Activated CD8-positive, alpha-beta memory T cell treated with anti-CD3 and anti-CD28 coated beads for 1 hour (primary cell): ENCODE measurements at places on chromosomes 12 and 14.

GRCh38 chr14:52318062-52318461 is 4.0 kb downstream of the PTGER2 start:
- DNase-seq, result no peak

DNA sequence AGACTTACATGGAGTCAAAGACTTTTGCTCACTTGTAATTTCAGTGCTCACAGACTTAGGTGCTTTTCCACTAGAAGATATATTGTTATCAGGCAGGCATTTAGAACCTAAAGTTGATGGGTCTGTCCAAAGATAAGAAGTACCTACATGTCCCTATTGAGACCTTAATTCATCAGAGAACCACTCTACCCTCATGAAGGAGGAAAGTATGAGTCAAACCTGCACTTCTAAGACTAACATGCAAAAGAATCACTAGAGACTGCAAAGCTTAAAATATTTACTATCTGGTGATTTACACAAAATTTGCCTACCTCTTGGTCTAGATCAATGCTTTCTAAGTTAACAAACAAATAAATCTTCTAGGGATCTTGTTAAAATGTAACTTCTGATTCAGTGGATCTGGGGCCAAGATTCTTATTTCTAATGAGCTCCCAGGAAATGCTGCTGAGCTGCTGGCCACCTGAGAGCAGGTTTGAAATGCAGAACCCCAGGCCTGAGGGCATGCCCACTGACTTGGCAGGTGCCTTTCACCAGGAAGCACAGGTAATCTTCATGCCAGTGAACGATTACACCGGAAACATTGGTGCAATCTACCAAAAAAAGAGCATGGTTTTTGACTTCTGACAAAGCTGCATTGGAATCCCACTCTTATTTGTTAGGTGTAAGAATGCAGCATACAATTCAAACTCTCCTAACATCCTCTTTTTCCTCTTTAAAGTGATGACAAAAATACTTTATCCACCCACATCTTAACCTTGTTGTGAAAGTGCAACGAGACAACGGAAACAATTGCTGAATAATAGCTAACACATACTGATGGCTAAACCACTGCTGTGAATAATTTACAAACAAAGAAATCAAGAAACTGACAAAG is 214.2 kb downstream of the ADAMTS20 start:
- no peak for DNase-seq

DNA sequence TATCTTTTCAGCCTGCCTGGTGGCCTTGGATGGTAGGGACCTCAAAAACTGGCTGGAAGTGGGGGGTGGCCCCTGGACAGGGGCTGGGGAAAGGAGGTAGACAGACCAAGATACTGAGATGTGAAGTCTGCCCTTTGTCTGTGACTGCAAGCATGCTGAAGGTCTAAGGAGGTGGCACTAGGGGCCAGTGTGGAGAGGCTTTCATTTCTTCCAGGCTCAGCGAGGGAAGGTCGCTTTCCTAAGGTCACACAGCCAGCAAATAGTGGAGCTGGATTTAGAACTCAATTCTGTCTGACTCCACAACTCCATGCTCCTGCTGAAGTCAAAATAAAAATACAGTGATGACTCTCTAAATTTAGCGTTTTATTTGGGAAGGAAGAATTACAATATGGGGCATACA is 11.3 kb upstream of the PLBD2 start:
- DNase-seq, result no peak

DNA sequence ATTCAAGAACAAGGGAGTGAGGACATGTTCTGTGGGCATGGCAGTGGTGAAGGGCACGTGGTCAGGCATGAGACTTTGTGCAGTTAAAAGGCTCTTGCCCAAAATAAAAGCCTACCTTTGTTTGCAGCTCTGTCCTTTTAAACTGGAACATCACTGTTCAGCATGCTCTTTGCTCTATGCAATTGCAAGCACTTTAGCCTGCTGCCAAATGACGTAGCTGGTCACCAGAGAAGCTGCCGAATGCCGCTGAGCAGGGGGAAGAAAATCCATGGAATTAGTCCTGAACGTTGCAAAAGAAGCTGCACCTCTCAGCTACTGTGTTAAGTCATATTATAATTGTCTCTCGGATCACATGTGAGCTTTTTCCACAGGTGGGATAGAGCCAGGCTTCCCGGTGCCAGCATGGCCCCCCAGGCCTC is 176.3 kb upstream of the DIO2 start:
- no peak for DNase-seq

GRCh38 chr12:29980304-29980703 is 196.6 kb upstream of the TMTC1 start:
- DNase-seq, result no peak

- DNase-seq, result no peak
Measured at GRCh38 chr12:12492547-12492946, 70.1 kb downstream of the DUSP16 start.

- no peak for DNase-seq
Measured at GRCh38 chr12:99558109-99558508, 89.4 kb upstream of the GARIN6 start.

- no peak for DNase-seq
Measured at GRCh38 chr14:47278233-47278842, 397.1 kb downstream of the MDGA2 start.

DNA sequence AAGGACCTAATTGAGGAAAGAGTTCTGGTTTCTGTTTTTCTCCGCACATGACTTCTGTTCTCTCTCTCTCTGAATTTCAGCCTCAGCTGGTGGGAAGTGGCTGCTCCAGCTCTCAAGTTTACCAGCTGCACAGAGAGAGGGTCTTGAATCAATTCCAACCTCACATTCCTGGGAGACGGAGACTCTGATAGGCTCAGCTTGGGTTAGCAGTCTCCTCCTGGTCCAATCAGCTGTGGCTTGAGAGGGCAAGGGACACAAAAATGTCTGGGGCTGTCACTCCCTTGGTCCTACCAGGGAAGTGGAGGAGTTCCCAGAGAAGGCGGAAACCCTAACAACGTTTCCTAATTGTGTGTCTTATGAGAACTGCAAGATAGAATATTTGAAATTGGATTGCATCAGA is 7.0 kb downstream of the CCDC63 start:
- no peak for DNase-seq
